ENCODE measurements at places on chromosomes 2 and 18. TPM values are rescaled to one million over a fixed set of nuclear protein-coding genes. Genes with fewer than 3 reads are reported as not detected.

Gene NR4A2
- total RNA-seq, result 250 TPM

Gene ZBTB7C
- total RNA-seq, result not detected

Gene SNORC
- total RNA-seq, result 1.0 TPM

Gene CDH19
- not detected for total RNA-seq

Gene PFN4
- not detected for total RNA-seq

Gene PPIL3
- 22.1 TPM for total RNA-seq

Gene CFC1
- total RNA-seq, result not detected

Gene UNC80
- total RNA-seq, result not detected

Gene SLC19A3
- not detected for total RNA-seq

Gene GREB1L
- total RNA-seq, result not detected

Gene DYNAP
- total RNA-seq, result not detected

Gene ALPP
- total RNA-seq, result 0.29 TPM

Gene FRZB
- not detected for total RNA-seq

Gene TEX44
- not detected for total RNA-seq

Gene CACNB4
- total RNA-seq, result 0.65 TPM

Gene SULT1C4
- 0.31 TPM for total RNA-seq

Gene CCDC138
- 4.1 TPM for total RNA-seq

Measured in T-helper 17 cell (primary cell).